Midbrain (tissue), 1 donor: ENCODE measurements at places on chromosomes 11 and 22.
A peak's percentile ranks its signal among the peaks of the same experiment; 100 is the strongest.

DNA sequence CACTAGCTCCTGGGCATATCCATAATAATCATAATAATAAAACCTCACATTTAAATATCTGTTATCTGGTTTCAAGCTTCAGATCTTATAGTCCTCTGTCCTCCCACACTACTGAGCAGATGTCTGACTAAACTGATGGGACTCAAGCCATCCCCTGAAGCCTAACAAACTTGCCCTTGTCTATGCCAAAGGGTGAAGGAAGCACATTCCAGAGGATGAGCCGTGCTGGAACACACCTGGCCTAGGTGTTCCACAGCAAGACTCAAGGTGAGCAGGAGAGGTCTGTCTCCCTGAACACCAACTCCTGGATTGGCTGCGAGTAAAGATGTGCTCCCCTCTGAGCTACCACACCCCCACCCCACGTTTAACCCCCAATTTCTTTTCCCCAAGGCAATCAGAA is 14.7 kb downstream of the SCUBE2 start:
- DNase-seq, result no peak

- no peak for DNase-seq
These were observed 109.7 kb downstream of the WNT7B start for GRCh38 chr22:45867118-45867905.

- no peak for DNase-seq
These were observed 3.2 kb upstream of the WNT11 start for GRCh38 chr11:76209375-76209972.

DNA sequence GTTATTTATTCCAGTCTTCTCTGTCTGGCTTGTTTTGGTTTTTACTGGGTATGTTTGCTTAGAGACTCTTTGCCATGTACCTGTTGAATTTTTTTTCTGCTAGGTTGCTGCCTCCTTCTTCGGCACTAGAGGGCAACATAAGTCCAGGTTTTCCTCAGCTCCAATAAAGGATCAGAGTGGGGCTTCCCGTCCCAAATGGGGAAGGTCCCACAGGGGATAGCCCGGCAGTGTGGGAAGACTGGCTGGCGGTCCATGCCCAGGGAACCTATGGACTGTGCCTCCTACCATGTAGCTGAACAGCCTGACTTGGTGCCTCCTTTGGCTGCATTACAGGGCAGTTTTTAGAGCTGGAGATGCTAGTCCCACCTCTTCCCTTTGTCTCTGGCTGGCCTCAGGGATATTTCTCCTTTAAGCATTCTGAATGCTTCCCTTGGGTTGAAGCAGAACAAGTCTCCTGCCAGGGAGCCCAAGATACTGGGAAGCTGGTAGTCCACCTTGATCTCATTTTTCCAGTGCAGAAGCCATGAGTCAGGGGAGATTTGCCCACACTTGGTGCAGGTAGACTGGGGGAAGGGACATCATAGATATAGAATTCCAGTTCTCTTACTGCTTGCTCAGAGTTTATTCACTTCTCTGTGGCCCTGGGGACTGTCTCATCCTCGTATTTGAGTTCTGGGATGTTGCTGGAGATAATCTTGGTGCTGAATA is 60.2 kb downstream of the BRD1 start:
- DNase-seq, result no peak

DNA sequence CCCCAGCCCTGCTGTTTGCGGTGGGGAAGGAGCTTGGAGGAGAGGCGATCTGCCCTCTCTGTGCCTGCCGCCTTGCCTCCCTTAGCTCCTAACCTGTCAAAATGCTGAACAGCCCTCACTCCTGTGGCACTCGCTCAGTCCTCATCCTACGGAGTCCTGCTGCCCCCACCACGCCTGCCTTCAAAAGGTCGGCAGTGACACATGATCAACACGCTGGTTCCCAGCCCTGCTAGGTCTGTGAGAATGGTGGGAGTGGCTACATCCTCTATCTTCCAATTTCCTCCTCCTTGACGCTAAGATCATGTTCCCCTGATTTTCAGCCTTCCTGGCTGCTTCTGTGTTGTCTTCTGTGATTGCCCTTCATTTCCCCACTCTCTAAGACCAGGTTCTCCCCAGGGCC is 120.2 kb upstream of the TBCEL start:
- DNase-seq, result no peak

DNA sequence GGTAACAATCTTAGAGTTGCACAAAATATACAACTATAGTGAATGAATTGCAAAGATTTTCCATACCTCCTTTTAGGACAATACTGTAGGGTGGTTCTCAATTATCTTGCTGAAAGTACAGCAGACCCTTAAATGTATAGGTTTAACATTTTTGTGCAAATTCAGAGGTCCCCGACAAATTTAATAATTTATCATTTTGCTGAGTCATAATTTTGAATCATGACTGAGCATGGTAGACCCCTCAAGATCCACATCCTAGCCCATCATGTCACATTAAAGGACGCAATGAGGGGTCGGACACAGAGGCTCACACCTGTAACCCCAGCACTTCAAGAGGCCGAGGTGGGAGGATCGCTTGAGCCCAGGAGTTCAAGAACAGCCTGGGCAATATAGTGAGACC is 43.5 kb downstream of the OSBP start:
- DNase-seq, result no peak

GRCh38 chr22:48751539-48752437 is 1075.9 kb downstream of the BRD1 start:
- DNase-seq, result no peak

- peak; percentile 16 for DNase-seq
These were observed 2.4 kb downstream of the IFITM10 start for GRCh38 chr11:1747753-1748635.

- no peak for DNase-seq
These were observed 555.0 kb downstream of the BRD1 start for GRCh38 chr22:49272546-49273125.

GRCh38 chr11:124829986-124830385 is 29.8 kb upstream of the MSANTD2 start:
- DNase-seq, result no peak

DNA sequence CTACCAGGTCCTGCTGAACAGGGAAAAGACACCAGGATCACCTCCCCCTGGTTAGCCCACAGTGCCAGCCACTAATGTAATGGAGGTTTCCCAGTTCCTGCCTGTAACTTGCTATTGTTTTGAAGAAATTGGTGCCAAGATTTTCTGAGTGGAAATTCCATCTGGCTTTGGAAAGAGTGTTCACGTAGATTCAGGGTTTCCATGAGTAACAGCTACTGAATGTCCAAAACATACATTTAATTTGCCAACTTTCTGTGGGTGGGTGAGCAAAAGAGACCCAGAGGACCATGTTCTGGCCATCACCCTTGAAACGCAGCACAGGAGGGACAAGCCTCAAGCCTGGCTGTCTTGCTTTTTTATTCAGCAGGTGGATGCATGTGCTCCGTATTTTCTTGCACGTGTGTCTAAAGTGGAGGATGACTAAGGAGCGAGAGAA is 8.8 kb upstream of the DKK3 start:
- no peak for DNase-seq
